ENCODE measurements at places on chromosomes 6 and 20.
A peak's percentile ranks its signal among the peaks of the same experiment; 100 is the strongest.

- DNase-seq = no peak
These were observed 4.9 kb upstream of the UBE2J1 start for GRCh38 chr6:89357390-89357789.

DNA sequence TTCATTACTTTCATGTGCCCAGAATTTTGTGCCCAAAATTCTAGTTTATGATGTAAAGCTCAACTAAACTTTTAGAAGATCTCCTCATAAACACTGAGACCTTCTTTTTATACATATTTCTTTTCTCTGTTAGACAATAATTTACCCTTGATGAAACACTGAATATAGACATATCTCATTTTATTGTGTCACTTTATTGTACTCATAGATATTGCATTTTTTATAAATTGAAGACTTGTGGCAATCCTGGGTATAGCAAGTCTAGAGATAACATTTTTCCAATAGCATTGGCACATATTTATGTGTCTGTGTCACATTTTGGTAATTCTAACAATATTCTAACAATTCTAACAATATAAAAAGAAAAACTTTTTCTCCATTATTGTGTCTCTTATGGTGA, 74.9 kb upstream of the POU3F2 start:
- DNase-seq = no peak

DNA sequence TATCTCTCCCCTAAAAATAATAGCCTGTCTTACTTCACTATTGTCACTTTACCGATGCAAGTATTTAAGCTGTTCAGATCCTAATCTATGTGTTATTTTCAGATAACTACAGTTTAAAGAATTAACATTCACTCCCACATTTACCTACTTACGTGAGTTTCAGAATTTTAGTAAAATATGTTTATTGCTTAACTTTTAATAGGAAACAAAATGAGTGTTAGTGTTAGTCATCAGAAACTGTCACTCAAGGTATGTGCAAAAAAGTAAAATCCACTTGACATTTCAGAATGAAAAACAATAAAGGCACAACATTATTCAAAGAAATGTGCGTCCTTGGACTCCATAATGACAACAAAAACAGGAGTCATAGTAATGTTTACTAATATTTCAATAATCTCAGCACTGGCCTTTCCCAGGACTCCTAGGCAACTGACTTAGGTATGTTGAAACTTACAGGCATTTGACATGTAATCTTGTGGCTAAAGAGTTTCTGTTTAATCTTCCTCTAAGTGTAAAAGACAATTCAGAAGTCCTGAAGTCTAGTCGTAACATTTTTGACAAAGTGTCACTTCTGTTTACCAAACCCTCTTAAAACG, 4.5 kb downstream of the ATXN1 start:
- DNase-seq = no peak

GRCh38 chr20:53891306-53891894, 179.0 kb downstream of the BCAS1 start:
- DNase-seq = no peak

DNA sequence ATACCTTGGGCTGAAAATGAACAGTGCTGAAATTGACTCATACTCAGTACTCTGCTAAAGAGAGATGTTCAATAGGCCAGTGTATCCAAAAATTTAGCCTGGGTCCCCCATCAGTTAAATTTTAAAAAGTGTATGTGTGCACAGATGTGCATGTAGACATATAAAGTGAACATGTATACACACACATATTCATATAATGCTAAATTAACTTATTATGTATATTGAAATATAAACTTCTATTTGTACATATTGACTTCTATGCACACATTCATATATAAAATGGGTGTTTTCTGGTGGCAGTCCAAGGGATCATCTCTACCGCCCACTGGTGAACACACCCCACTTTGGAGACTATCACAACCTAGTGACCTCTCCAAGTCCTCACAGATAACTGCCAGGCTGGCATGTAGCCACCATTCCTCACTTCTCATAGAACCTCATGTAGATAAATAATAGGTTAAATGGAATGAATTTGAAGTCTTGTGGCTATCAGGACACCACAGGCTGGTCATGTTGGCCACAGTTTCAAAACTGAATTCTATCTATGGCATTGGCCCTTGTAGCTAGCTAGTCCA, 8.8 kb downstream of the SLC22A16 start:
- no peak for DNase-seq

- no peak for DNase-seq
These were observed 4.4 kb upstream of the MYLIP start for GRCh38 chr6:16124198-16125180.

- no peak for DNase-seq
These were observed 170.9 kb downstream of the SCP2D1 start for GRCh38 chr20:18984238-18985200.

DNA sequence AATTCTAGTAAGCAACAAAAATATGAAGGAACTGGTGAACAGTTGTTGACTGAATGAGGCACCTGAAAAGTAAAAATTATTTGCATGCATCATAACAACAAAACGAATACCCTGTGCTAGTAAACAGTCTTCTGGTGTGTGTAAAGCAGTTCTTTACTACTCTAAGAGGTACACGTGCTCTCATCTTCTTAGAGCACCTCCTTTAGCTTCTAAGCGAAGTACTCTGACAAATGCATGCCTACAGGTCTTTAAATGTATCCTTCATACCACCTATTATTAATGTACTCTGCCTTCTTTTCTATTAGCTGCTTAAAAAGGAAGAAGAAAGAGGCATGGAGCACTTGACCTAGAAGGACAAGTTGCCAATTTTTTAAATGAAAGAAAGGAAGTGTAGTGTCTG, 32.2 kb upstream of the MYB start:
- no peak for DNase-seq

DNA sequence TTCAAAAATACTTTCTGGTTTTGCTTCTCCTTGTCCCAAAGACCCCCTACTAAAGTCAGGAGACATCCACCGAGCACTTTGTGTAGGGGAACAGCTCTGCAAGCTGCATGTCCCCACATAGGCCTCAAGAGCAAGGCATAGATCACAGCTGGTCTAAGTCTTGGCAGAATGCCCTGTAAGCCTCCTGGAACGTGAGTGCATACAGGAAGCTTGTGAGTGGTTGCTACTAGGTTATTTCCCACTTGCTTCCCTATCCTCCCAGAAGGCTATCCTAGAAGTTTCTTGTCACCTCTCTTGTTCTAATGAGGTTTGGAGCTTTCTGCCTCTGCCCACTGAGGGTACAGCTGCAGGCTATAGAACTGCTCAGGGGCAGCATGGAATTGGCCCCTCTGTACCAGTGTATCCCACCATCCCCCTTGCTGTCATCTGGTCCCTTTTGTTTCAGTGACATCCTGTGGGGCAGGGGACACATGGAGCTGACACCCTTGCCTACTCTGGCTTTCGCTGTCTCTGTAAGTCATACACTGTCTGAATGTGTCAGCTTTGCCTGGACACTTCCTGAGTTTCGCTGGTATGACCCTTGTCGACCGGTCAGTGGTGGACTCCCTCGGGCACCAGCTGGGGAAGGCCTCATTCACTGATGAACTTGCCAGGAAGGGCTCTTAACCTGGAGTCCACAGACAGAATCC, 35.6 kb upstream of the KCNK16 start:
- DNase-seq = no peak

- peak; percentile 38 for DNase-seq
These were observed 246.7 kb downstream of the FOXC1 start for GRCh38 chr6:1856381-1856780.

DNA sequence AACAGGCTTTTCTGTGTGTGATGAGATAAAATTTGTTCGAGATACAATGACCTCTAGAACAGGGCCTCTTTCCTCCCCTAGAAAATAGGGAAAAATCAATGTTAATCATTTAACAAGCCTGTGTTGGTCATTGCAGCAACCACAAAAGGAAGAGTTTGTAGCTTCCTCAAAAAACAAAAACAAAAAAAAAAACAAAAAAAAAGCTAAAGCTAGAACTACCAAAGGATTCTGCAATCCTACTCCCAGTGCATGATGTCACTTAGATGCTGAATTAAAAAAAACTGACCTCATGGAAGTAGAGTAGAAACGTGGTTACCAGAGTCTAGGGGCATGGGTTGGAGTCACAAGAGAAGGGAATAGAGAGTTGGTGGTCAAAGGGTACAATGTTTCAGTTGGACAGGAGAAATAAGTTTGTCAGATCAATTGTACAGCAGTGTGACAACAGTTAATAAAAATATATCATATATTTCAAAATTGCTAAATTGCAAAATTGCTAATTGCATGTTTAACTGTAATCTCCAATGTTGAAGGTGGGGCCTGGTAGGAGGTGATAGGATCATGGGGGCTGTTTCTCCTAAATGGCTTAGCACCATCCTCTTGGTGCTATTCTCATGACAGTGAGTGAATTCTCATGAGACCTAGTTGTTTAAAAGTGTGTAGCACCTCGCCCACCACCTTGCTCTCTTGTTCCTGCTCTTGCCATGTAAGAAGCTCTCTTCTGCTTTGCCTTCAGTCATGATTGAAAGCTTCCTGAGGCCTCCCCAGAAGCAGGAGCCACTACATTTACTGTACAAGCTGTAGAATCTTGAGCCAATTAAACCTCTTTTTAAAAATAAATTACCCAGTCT, 163.4 kb upstream of the SIM1 start:
- DNase-seq = no peak

DNA sequence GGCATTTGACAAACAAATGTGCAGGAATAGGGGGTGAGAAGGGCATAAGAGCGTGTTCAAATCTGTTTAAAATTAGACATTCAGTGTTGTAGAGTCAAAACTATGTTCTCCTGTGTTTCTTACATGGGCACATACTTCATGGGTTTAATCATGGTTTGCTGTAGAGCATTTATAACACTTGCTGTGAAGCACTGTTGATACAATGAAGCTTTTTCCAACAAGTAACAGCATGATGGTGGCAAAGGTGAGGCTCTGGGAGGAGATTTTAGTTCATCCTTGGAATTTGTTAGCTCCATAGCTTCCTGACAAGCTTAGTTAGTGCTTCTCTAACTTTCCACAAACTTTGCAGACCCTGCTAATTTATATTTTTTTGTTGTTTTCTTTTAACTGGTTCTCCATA, 900.7 kb downstream of the TFAP2A start:
- no peak for DNase-seq

DNA sequence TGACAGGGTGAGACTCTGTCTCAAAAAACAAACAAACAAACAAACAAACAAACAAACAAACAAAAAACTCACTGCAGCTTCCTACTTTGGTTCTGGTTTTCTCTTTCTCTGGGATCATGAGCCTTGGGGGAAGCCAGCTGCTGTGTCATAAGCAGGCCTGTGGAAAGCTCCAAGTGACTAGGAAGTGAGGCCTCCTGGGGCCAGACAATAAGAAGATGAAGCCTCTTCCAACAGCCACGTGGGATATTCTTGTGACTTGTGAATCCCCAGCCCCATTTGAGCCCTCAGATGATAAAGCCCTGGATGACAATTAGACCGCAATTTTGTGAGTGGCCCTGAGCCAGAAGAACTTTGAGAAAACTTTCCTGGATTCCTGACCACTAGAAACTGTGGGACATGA, 11.4 kb downstream of the HLA-A start:
- no peak for DNase-seq

DNA sequence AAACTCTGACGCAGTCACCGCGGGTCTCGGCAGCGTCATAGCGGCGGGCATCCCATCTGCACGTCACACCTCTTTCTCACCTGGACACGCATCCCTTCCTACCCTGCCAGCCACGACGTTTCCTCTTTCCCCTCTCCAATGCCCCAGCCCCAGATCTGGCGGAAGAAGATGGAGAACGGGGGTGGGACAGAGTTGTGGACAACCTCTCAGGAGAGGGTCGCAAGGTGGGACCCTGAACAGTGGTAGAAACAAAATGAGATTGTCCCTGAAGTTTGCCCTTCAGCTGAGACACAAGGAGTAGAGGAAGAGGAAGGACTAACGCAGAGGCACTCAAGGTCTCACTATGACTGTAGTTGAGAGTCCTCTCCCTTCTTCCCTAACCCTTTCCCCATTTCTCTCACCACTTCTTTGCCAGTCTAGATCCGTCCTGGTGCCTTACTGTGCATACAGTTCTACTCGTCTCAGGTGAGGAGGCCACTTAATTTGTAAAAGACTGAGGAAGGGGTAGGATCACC, 562 bp downstream of the TRIM39 start:
- no peak for DNase-seq

DNA sequence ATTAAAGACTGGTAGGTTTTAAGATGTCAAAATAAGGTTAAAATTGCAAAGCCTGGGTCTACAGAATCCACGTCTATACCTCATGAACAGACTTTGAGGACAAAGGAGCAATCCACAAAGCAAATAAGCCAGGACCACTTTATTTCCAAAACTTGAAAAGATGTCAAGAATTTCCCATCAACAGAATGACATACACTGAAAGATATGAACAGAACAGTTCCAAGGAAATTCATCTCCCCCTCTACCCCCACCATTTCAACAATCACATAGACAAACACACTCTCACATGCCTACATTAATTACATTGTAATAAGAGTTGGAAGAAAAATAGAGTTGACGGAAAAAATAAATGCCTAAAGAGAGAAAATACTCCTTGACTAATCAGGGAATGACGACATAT, 45.2 kb upstream of the NHSL1 start:
- DNase-seq = no peak

DNA sequence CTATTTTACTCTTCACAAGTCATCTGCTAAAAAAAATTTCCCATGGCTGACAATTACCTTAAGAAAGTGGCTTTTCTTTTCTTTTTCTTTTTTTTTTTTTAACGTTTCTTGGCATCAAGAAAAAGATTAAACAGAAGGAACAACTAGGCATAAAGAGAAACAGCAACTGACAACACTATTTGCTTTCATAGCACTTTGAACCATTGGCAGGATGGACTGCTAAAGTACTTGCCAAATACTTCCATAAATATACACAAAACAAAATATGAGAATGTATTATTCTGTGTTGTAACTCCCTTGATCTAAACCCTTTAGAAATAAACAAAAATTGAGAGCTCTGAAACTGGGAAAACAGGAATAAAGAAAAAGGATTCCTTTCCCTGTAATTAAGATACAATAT, 20.0 kb upstream of the PLN start:
- DNase-seq = no peak

GRCh38 chr20:62982124-62983075, 24.4 kb downstream of the BHLHE23 start:
- DNase-seq = no peak

DNA sequence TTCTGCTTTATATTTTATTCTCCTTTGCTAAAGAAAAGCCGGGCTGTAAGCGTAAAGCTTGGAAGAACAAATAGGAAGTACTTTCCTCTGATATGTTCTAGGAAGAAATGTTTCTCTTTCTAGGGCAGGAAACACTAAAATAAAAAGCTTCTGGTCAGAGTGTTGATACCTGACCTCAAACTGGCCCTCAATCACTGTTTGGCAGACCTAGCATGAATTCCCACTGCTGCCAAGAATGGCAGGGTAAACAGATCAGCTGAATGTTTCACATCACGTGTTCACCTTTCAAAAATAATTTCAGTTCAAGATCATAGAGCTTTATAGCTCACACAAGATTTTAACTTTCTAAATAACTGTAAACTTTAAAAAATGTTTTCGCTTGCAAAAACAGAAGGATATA, 2.9 kb downstream of the MPC1 start:
- DNase-seq = no peak

GRCh38 chr20:38075161-38075998, 41.8 kb downstream of the RPRD1B start:
- DNase-seq = no peak

GRCh38 chr6:6878887-6879585, 228.7 kb upstream of the RREB1 start:
- DNase-seq = no peak

GRCh38 chr6:131744432-131745287, 33.8 kb upstream of the CTAGE9 start:
- DNase-seq = no peak

- DNase-seq = no peak
These were observed 490.2 kb upstream of the SULF2 start for GRCh38 chr20:48275286-48276020.

All from amygdala (tissue), 56 donors.